ENCODE measurements at places on chromosomes 1 and 21.
A peak's percentile ranks its signal among the peaks of the same experiment; 100 is the strongest.

DNA sequence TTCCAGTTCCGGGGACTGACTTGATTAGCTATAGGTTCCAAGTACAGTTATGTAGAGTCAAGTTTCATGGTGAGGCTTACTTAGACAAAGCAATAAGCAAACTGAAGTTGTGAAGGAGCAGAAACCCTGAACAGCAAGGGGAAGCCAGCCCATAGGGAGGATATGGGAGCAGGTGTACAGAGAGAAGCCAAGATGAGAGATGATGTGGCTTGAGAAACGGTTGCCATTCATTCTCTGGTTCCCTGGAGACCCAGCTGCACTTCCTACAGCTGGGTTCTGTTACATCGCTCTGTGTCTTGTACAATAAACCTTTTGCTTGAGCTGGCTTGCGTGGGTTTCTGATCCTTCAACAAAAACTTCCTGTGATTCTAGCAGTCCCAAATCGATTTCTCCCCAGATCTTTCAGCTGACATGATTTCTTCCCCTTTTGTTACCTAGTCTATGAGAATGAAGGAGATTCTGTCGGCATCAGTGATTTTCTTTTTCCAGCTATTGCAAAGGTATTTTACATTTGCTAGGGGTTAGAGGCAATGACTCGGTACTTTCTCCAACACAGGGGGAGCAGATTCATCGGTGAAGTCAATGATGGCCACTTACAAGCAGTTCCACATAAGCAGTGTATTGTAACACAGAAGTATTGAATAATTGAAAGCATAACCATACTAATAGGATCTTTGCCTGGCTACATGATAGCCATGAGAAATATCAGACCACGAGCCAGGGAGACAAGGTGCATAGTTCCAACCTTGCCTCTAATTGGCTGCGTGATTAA, 67.3 kb downstream of the URB2 start:
- no peak for DNase-seq

- no peak for DNase-seq
These were observed 29.1 kb downstream of the TRPM2 start for GRCh38 chr21:44382536-44382935.

GRCh38 chr1:24150234-24151174, 7.6 kb upstream of the IL22RA1 start:
- DNase-seq, result peak; percentile 73

DNA sequence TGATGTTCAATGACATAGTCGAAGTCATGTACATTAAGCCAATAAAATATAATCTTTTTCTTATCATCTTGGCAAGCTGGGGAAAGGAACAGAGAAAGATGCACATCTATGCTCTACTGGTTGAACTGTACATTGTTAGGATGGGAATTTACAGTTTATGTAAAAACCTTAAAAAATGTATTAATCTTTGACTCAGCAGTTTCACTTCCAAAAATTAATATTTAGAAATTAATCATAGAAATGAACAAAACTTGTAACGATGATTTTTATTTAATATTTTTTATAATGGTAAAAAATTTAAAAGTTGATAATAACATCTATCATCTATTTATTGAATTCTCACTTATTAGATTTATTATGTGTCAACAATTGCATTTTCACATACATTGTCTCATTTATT, 5.7 kb upstream of the C1orf141 start:
- no peak for DNase-seq

- DNase-seq, result no peak
These were observed 194.0 kb downstream of the TOMM20 start for GRCh38 chr1:234934611-234935033.

DNA sequence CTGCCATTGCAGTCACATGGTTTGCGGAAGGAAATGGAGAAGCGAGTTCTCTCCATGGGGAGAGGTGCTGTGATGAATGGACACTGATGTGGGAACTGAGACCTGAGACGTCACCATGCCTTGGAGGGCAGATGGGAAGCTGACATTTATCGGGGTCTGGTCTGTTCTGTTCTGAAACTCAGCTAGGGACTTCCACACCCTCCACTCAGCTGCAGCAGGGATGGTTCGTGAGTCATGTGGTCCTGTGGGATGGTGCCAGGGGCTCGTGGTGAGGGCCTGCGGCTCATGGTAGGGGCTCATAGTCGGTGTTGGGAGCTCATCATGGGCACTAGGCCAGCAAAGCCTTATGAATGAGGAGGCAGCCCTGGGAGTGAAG, 6.1 kb downstream of the GPR137B start:
- no peak for DNase-seq

GRCh38 chr1:206633708-206634121, 1.6 kb upstream of the DYRK3 start:
- no peak for DNase-seq

- no peak for DNase-seq
These were observed 156.6 kb upstream of the RAB4A start for GRCh38 chr1:229114315-229114714.

GRCh38 chr1:150162582-150162861, 12.8 kb downstream of the PLEKHO1 start:
- no peak for DNase-seq

DNA sequence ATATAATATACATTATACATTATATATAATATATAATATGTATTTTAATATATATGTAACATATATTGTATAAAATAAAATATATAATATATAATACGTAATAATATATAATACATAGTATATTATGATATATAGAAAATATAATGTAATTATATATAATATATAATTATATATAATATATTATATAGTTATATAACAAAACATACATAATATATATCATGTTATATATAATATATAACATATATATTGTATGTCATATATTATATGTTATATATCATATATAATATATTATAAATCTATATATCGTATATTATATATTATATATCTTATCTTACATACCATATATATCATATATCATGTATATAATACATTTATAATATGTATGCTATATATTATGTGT, 248.2 kb upstream of the TPTE start:
- no peak for DNase-seq

DNA sequence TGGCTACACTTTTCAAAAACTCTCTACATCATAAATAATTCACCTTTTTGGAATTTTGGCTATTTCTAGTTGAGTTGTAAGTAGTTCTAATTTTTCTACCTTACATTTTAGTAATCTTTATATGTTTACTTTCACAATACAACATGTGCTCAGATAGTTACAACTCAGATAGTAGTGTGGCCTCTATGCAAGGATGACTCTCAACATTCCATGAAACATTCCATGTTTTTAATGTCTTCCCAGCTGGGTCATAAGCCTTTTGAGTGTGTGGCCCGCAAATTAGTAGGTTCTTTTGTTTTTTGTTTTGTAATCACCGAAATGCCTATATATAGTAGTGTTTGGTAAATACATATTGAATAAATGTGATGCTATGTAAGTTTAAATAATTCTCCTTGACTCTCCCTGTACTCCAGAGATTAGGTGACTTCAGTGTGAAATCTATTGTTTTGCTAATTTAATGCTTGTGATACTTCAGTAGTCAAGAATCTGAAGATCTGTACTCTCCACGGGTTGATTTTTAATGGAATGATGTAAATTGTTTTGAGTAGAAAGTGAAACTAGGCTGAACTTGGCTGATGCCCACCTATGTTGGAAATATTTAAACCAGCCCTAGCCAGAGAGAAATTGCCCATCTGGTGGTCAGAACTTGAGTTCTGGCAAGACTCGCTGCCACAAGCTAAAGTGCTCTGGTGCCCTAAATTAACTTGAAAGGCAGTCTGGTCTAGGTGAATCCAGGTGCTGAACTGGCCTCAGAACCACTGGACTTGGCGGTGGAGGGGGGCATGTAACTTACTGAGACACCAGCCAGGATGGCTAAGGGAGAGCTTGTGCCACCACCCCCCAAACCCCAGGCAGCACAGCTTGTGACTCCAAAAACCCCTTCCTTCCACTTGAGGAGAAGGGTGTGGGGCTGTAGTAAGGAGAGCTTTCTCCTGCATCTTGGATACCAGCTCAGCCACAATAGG, 165.6 kb downstream of the USP25 start:
- no peak for DNase-seq

DNA sequence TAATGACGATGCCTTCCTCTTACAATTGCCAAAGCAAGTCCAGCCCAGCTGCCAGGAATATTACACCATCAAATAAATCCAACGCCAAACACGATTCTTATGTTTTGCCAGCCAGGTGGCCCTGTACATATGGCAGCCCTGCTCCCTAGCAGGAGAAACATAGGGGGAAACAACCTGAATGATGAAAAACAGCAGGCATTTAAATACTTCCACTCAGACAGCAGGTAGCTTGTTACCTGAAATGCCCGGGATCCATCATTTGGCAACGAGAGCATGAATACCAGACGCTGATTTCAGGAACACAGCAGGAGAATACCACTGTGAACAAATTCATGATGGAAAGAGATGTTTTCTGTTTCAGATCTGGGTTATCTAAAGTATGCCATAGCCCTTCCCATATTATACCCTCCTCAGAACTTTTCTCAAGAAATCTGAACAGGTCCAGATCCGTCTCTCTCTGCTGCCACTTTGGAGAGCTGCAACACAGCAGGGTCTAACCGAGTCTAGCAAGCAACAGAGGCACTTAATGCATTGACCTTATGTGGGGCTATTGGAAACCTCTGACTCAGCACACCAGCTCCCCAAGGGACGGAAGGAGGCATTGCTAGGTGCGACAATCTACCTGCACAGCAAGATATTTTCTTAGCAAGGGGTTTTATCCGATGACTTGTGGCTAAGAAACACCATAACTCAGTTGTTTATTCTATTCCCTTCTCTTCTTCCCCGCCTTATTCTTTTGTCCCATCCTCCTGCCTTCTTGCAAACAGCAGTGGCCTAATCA, 166.3 kb downstream of the BARHL2 start:
- DNase-seq, result no peak

- no peak for DNase-seq
These were observed 49.1 kb upstream of the C1orf146 start for GRCh38 chr1:92168657-92169056.

DNA sequence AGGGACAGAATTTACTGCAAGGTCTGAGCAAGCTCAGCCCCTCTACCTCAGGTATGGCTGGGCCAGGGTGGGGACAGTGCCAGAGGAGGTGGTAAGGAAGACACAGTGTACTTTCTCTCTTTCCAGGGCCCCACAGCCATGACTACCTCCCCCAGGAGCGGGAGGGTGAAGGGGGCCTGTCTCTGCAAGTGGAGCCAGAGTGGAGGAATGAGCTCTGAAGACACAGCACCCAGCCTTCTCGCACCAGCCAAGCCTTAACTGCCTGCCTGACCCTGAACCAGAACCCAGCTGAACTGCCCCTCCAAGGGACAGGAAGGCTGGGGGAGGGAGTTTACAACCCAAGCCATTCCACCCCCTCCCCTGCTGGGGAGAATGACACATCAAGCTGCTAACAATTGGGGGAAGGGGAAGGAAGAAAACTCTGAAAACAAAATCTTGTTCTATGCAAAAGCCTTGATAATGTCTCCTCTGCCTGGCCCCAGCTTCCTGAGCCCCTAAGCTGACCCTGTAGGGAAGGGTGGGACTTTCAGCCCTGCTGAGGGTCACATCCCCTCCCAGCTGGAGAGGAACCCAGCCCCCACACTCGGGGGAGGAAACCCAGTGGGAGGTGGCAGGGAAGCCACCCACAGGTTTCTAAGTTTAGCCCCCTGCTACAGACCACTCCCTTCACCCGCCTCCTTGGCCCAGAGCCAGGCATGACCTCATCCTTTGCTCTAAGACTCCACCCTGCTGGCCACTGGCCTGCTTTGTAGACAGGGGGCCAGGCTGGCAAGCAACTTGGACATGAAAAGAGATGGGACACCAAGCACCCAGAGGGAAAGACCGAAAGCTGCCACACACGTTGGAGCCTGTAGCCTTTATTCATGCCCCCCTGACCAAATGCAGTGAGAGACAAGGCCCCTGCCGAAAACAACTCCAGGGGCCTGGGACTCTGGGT, 6.4 kb downstream of the RHOC start:
- peak; percentile 33 for DNase-seq

GRCh38 chr1:66294707-66295370, 239.1 kb upstream of the SGIP1 start:
- DNase-seq, result no peak

- no peak for DNase-seq
These were observed 35.5 kb downstream of the C21orf91 start for GRCh38 chr21:17783481-17784179.

DNA sequence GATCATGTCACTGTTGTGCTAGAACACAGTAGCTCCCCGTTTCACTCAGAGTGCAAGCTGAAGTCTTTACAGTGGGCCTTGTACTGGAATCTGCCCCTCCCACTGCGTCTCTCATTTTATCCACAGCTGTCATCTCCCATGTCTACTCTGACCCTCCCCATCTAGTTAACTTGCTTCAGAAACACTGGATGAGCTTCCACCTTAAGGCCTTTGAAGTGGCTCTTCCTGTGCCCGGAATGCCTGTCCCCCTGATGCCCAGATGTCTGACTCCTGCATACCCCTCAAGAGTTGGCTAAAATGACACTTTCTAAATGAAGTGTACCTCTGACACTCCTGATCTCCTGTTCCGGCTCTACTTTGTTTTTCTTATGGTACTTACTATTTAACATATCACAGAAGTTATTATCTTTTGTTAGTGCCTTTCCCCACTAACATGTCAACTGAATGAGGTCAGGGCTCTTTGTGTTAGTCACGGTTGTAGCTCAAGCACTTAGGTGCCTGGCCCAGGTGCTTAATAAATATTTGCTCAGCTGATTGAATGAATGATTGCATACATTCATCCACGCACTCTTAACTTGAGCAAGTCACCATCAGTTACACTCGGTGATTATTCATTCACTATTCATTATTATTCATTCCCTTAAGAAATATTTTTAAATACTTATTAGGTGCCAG, 13.3 kb downstream of the ARV1 start:
- DNase-seq, result no peak

DNA sequence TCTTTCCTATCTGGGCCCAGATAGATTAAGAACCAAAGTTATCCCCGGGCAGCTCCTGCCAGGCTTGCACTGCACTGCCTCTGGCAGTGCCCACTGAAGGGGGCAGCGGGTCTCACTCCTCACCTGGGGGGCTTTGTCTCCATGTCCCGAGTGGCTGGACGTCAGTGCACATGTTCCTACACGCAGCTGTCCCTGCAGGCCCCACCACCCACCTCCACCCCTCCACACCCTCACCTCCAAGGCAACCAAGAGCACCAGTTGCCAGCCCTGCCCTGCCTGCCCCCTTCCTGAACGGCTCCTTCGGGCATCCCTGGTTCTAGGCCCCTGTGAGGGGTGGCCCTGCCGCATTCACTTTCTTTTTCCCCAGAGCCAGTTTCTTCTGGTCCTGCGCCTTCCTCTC, 147.2 kb downstream of the PEX14 start:
- no peak for DNase-seq

- DNase-seq, result no peak
These were observed 182.0 kb downstream of the LMX1A start for GRCh38 chr1:165174491-165174890.
